Stimulated activated CD4-positive, alpha-beta T cell treated with anti-CD3 and anti-CD28 coated beads, Interleukin-15, amount 100 ng/mL, for 1 hour (primary cell): ENCODE measurements at places on chromosomes 16 and 17.
A peak's percentile ranks its signal among the peaks of the same experiment; 100 is the strongest.

DNA sequence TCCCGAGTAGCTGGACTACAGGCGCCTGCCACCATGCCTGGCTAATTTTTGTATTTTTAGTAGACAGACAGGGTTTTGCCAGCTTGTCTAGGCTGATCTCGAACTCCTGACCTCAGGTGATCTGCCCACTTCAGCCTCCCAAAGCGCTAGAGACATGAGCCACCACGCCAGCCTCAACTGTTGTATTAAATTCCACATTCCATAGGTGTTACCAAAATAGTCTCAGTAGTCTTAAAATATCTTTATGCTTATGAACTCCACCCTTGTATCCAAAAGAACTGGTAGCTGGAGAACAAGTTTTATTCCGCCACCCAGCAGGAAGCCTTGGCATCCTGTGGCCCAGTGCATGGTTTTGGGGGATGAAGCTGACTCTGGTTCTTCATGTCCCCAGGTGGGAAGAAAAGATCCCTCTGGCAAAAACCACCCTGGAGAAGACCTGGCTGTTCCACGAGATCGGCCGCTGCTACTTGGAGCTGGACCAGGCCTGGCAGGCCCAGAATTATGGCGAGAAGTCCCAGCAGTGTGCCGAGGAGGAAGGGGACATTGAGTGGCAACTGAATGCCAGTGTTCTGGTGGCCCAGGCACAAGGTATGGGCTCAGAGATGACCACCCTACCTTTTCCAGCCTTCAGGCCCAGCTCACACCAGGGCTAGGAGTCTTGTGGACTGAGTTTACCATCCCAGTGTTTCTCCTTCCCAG is 17.7 kb upstream of the CNP start:
- DNase-seq = no peak

DNA sequence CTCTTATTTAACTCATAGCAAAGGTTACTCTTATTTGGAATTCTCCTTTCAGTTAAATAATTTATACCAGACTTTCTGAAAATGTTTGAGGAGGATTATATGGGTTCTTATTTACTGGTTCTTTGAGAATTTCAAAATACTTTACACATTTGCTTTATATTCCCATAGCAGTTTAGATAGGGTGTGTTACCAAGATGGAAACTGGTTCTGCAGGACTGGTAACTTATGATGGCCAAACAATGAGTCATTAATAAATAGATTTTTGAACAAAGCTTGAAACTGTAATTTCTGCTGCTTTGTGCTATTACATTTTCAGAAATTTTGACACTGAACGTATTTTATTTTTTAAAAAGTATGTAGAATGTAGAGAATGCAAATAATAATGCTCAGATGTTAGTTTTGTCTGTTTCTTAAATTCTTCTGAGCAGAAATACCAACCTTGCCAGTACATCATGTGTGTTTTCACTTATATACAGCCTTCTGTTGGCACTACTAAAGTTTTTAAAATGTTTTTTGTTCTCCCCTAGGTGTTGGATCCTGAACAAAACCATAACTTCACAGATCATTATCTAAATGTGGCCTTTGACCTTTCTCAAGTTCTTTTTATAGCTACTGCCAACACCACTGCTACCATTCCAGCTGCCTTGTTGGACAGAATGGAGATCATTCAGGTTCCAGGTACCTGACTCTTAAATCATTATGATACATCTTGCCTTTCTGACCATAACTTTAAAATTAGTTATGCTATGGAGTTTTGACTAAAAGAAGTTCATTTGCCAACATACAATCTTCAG is 48.3 kb upstream of the ABCC11 start:
- DNase-seq = no peak

GRCh38 chr17:38875477-38876075 is 5.7 kb downstream of the LASP1 start:
- DNase-seq = no peak

GRCh38 chr16:5504064-5504781 is 406.6 kb upstream of the EEF2KMT start:
- DNase-seq = no peak

- DNase-seq = no peak
Observed at GRCh38 chr16:27529962-27530361, 19.8 kb downstream of the GTF3C1 start.

DNA sequence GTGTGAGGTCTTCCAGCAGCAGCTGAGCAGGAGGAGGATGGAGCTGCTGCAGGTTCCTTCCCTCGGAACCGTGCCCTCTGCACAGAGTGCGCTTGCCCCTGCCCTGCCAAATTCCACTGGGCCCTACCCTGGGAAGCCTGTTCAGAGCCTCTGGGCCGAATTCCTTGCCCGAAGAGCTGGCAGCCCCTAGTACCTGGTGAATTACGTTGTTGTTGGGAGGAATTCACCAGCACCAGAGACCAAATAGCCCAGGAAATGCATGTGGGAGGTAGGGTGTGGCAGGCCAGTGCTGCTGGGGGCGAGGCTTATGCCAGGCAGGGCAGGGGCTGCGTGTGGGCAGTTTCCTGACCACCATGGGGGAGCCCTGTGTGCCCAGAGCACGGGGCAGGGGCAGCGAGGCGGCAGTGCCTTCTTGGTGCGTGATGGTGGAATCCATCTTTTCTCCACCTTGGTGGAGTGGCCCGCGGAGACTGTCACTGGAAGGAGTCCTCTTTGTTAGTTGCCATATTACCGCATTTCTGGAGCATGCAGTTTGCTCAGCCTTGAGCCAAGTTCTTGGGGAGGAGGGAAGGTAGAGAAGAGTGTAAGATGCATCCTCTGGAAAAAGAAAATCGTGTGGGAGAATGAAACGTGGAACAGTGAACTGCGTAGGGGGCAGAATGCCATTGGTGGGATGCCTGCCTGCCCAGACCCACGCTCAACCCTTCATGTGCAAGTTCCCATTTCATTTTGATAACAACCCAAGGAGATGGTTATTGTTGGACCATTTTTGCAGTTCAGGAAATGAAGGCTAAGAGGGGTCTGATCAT is 2.3 kb downstream of the MRC2 start:
- no peak for DNase-seq

GRCh38 chr17:73588891-73589290 is 55.4 kb downstream of the SDK2 start:
- no peak for DNase-seq

DNA sequence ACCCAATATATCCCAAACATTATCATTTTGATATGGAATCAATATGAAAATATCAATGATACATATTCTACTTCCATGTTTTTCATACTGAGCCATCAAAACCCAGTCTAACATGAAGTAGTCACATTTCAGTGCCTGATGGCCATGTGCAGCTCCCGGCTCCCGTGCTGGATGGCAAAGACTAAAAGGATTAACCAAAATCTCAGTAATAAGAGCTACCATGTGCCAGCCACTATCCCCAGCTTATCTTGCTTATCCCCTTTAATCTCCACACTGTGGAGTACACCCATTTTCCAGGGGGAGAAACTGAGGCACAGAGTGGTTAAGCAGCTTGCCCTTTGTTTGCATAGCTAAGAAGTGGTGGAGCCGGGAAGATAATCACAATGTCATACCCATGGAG is 9.2 kb downstream of the CD300LG start:
- no peak for DNase-seq

DNA sequence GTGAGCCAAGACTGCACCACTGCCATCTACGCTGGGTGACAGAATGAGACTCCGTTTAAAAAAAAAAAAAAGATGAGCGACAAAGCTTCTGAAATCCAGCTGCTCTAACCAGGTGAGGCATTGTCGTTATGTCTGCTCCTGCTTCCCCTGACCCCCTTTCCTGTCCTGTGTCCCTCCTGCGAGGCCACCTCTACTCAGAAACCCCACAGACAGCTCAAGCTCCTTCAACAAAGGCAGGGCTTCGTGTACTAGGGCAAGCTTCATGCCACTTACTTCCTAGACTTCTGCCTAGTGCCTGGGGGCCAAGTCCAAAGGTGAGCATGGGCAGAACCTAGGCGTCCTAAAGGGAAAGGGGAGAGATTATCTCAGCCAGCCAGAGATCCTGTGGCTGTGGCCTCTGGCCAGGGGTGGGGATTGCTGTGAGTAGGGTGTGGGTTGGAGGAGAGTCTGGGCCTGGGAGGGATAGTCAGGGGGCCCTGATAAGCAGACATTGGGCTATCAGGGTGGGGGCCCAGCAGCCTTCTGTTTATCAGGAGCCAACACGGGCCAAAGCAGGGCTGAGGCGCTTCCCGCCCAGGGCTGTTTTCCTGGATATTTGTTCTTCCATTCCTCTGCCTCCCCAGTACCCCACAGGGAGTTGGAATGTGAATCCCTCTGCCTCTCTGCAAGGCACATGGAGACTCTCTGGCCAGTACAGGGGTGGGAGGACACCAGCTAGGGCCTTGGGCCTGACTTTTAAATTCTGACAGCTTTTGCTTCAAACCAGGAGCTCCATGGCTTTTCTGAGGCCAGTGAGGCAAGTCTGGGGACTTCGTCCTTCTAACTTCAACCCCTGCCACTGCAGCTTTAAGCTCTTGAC is 10.4 kb downstream of the ERAL1 start:
- no peak for DNase-seq

GRCh38 chr16:76837872-76838271 is 353.1 kb upstream of the MON1B start:
- no peak for DNase-seq

- peak; percentile 71 for DNase-seq
Observed at GRCh38 chr16:2715519-2715918, 4.5 kb downstream of the PRSS27 start.

DNA sequence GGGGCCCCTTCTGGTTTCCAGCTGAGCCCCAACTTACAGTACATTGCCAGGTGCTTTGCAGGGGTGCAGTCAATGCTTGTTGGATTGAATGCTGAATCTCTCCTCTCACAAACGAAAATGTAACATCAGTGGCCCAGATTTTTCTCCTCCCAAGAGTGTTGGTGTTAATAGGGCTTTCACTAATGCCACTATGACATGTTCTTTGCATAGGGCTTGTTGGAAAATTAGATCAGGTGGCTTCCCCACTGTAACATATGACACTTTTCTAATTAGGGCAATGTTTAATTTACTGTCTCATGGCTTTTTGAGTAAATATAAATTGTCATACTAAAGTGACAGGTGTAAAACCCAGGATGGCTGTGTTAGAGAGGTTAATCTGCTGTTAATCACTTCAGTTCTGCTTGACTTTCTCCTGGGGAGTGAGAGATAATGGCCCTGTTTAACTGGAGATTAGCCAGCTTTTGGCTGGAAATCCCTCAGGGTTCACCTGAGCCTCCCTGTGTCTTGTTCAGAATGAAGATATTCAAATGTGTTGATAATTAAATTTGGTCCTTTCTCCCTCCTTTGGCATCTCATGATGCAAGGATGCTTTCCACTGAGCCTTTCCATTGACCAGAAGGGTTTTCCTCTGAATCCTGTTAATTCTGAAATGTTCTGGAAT is 502.3 kb downstream of the RBFOX1 start:
- no peak for DNase-seq

- DNase-seq = no peak
Observed at GRCh38 chr16:64629622-64630021, 492.2 kb downstream of the CDH11 start.

GRCh38 chr17:28405632-28406472 is at the start of gene SLC46A1:
Gene SLC46A1 (minus strand): TSS chr17:28406212. CDS start chr17:28406114, 98 bp downstream.
- DNase-seq = peak; percentile 50

DNA sequence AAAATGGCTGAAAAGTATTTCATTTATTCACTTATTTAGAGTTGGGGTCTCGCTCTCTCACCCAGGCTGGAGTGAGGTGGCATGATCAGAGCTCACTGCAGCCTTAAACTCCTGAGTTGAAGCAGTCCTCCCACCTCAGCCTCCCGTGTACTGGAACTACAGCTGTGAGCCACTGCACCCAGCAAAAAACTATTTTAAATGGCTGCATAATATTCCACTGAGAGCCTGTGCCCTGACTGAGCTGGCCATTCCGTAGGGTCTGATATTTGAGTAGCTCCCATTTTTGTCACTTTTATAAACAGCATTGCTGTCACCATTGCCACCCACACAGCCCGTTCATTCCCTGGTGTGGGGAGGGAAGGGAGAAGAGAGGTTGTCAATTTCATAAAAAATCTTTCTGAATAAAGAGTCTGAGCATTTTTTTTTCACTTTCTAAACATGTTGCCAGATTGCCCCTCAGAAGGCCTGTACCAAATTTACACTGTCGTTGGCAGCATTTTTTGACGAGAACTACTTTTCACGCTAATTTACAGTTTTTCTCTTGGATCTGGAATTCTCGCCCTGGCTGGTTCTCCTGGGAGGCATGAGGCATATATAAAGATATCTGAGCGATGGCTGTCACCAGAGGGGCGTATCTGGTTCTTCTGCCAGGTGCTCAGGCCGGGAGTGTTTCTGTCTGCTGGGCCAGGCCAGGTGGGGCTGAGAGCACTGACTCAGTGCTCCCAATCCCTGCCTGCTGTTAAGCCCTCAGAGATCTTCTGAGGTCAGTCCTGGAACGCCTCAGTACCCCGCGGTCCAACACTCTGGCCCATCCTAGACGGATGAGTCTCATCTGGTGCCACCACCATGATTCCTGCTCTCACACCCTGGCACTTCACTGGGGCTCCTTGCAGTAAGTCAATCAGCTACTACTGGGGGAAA is 7.2 kb upstream of the KIFC3 start:
- no peak for DNase-seq

DNA sequence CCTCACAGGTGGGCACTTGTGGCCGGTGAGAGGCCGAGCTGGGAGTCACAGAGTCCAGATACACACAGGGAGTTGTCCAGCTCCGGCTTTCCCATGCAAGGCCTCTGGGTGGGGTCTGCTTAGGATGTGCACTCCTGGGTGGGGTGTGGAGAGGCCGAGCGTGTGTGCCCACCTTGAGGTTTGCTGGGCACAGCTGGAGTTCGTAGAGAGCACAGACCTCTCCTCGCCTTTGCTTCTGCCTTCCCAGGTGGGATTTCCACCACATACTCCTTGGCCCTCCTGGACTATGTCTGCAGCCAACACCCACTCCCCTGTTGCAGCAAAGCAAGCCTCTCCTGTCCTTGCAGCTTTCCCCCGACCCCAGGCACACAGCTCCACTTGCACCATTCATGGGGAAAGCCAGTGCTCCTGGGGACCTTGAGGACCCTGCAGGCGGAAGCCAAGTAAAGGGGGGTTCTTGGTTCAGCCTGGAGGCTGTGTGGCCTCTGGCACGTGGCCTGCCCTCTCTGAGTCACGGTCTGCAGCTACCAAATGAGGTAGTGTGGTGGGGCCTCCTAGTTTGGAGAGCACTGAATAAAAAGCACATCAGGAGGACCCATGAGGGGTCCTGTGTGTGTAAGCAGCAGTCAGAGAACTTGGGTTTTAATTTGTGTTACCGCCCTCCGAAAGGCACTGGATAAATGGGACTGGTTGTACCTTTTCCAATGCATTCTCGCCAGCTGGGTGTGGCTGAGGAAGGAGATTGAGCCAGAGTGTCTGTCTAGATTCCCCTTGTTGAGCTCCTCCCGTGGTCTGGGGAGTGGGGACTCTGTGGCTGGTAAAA is 31.5 kb downstream of the MPRIP start:
- DNase-seq = no peak

DNA sequence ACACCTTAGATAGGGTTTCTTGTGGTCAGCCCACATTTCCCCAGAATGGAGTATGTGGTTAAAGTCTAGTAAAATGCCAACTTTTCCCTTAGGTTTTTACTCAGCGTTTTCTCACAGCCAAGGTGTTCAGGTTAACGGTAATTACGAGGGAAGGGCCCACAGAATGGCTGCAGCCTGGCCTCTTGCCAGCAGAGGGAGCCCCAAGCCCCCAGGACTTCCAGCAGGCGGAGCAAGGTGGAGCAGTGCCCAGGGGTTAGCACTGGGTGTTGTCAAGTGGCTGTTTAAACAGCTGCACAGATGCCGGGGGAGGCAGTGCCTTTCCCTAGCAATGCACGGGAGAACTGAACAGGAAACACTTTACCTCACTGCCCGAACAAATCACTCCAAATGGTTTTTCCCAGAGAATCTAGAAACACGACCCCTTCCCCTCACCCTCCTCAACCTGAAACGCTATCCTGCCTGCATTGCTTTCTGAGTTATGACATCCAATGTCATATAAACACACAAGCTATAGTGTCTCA is 6.6 kb downstream of the PHB1 start:
- peak; percentile 79 for DNase-seq

GRCh38 chr17:37847811-37848331 is 76.3 kb upstream of the TBC1D3K start:
- no peak for DNase-seq
